ENCODE measurements at places on chromosomes 16 and 17.

- DNase-seq, result no peak
Measured at GRCh38 chr16:85650844-85651628, 37.7 kb downstream of the GINS2 start.

DNA sequence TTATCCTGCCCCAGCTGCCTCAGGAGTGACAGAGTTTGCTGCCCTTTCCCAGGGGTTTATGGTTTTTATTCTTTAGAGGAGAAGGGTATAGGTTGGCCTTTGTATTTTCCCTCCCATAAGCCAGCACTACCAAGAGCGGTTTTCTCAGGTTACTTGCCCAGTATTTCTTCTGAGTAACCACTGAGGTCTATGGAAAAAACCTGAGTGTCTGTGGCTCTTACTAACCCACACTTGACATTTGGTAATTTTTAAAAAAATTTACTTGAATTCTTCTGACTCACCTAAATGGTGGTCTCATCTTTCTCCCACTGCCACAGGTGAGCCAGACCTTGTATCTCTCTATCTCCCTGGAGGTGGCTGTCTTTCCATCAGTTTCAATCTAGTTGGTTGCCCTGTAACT lies 6.0 kb downstream of the SLC7A6 start:
- DNase-seq, result no peak

- DNase-seq, result no peak
Measured at GRCh38 chr16:29816694-29817441, 916 bp downstream of the PAGR1 start.

- DNase-seq, result no peak
Measured at GRCh38 chr16:16093628-16094332, 129.5 kb downstream of the ABCC6 start.

GRCh38 chr16:74468807-74469525 lies 47.7 kb upstream of the CLEC18B start:
- no peak for DNase-seq

GRCh38 chr16:70476272-70477020 lies 22.1 kb downstream of the FCSK start:
- DNase-seq, result peak; percentile 50

DNA sequence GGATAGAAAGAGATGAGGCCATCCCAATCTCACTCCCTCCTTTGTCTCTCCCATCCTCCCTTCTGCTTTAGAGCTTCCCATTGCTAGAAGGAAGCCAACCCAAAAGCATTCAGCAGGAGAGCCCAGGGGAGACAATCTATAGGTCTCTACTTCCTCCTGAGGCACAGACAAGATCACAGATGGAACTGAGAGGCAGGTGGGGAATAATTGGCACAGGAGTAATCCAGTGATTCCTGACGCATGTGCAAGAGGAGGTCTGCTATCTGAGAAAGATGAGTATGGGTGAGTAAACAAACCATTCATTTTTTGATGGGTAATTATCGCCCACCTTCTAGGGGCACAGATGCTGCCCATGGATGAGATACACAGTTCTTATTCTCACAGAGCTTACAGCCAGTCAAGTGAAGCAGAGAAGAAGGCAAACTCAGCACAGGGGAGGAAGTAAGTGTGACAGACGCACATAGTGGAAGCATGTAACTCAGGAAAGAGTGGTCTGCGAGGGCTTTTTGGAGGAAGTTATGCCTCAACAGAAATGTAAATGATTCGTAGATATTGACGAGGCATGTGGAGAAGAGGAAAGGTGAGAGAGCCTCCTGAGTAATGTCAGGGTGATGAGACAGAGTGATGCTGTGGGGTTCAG lies 88.9 kb upstream of the HLF start:
- DNase-seq, result no peak

DNA sequence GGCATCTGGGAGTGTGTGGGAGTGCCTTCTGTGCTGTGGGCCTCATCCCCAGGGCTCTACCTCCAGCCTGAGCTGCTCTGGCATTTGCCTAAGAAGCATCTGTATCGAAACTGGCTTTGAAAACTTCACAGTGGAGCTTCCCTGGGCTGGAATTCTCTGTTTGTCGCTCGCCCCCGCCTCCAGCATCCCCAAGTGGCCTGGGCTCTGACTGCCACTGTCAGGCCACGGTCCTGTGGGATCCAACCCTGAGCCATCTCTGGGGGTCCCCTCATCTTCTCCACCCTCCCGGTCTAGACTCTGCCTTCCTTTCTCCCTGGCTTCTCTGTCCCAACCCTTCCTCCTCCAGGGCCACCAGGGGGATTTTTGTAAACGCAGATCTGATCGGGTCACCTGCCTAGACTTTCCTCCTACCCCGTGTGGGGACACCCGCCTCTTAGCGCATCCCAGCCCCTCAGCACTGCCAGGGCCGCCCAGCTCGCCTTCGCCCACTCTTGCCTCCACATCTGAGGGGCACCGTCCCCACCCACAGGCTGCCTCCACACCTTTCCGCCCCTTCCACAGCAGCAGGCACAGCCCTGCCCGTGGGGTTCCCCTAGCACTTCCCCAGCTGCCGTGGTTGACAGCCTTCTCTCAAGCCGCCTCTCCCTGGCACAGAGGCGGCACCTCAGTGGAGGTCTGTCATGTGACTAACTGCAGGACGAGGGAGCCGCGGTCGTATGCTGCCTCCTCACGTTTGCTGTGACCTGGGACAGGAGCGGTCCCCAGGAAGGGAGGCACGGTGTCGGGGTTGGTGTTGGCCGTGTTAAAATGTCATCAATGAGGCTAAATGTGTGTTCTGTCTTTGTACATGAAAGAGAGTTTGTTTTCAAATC lies 12.0 kb downstream of the TBC1D24 start:
- DNase-seq, result no peak

GRCh38 chr16:87951552-87952538 lies 611 bp downstream of the BANP start:
- DNase-seq, result no peak

- DNase-seq, result no peak
Measured at GRCh38 chr17:77258638-77259037, 117.9 kb downstream of the SEC14L1 start.

DNA sequence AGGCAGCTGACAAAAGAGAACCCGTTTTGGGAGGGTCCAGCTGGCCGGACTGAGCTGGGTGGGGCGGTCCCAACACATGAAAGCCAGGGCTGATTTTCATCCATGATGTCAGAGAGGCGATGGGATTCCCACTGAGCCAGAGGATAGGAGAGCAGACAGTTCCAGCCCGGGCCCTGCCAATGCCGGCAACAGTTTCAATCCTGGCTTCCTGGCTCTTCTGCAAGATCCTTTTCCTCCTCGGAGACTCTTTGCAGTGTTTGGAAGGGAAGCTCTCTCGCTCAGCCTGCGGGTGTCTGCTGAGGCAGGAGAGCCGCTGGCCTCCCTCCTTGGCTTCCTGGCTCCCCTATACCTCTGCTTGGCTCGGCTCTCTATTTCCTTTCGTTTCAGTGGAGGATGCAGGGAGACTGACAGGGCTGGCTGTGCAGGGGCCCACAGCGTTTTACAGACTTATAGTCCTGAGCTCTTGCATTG lies 145.5 kb upstream of the SOX9 start:
- DNase-seq, result peak; percentile 6

- no peak for DNase-seq
Measured at GRCh38 chr17:74520790-74521480, 10.3 kb downstream of the CD300LB start.

DNA sequence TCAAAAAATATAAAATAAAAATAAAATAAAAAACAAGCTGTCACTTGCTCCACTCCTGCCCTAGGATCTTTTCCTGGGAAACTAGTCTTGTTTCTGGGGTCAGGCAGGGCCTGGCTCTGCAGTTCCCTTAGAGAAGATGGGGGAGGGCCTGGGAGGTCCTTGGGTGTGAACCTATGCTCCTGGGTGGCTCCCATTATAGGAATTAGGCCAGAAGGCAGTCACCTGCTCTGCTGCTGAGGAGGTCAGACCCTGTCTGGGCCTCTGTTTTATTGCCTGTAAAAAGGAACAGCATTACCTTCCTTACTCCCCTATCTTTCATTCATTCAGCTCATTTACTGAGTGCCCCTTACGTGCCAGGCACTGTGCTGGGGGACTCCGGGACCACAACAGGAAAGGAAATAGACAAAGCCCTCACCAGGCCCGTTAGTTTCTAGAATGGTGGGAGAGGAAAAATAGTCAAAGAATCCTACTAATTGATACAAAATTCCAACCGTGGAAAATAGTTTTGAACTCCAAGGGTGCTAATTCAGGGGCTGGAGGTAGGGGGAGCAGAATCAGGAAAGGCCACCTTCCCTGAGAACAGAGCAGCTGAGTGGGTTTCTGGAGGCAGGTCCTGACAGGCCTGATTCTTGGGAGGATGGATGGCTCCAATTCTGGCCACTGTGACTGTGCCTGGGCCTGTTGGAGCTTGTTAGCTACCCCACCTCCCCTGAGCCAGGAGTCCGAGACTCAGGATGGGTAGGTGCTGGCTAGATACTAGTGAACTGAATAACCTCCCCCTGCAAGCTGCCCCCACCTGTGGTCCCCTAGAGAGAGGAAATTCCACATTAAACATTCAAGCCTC lies 1.3 kb upstream of the SLC46A1 start:
- DNase-seq, result no peak

DNA sequence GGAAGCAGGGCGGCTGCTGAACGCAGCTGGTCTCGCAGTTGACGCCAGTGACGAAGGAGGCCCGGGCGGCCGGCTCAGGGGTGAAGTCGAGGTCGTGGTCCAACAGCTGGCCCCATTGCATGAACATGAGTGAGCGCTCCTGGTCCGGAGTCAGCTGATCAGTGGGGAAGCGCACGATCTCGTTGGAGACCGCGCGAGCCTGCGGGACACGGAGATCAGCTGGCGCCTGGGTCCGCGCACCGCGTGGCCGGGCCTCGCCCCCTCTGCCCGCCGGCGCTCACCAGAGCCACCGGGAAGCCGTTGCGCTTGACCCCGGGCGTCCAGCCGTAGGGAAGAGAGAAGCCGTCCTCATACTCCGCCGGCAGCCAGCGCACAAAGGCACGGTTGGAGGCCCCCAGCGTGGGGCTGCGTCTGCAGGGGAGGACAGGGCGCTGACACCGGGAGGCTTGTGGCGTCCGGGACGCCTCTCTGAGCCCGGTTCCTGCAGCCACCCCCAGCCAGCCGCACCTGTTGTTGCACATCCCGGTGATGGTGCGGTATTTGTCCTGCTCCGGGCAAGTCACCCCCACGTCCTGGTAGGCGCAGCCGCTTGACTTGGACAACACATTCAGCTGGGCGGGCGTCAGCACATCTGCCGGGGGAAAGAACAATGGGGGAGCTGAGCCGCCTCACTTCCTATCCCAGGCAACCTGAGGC lies 1.6 kb downstream of the MPO start:
- no peak for DNase-seq

- no peak for DNase-seq
Measured at GRCh38 chr16:58348986-58349385, 43.3 kb upstream of the GINS3 start.

GRCh38 chr17:13415871-13416416 lies 185.8 kb downstream of the HS3ST3A1 start:
- DNase-seq, result peak; percentile 39

DNA sequence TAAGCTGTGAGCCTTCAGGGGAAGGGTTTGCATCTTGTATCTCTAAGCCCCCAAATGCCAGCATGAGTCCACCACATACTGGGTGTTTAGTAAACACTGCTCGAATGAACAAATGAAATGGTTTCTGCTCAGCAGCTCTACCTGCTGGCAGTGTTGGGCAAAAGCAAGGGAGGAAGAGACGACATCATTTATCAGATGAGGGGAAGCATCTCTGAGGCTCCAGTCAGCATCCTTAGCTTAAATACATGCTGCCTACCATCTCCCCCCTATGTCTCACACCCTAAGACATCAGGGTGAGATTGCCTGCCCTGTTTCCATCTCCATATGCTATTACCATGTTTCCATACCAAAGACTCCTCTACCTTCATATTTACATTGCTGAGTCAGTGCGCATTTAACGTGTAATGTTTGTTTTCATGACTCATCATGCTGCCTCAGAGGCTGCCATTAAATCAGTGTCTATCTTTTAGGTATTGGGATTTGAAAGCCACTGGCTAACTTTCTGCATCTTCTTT lies 379.8 kb downstream of the UTP18 start:
- no peak for DNase-seq

- DNase-seq, result peak; percentile 94
Measured at GRCh38 chr17:78933025-78933958, 8.1 kb upstream of the TIMP2 start.

GRCh38 chr16:1614456-1615102 lies 2.4 kb downstream of the CRAMP1 start:
- no peak for DNase-seq

DNA sequence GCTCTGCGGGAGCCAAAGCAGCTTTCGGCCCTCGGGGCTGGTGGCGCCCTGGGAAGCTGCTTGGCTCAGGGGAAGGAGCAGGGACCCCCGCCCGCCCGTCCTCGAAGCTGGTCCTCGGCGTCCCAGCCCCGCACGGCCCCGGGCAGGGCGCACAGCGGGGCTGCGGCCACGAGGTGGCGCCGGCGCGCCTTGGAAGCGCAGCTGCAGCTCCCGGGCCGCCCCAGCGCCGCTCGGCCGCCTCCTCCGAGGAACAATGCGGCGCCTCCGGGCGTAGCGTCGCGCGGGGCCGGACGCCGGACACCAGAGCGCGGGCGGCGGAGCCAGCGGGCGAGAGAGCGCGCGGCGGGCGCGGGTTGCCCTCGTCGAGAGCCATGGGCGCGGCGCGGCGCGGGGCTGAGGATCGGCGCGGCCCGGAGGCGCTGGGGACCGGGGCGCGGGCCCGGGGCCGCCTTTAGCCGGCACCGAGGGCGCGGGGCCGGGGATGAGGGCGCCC lies at the start of gene MGAT5B:
TSS of gene MGAT5B (plus strand) at position 229 of the 493 bp plus-strand sequence. CDS start 626 bp downstream, outside the sequence.
- DNase-seq, result peak; percentile 24

DNA sequence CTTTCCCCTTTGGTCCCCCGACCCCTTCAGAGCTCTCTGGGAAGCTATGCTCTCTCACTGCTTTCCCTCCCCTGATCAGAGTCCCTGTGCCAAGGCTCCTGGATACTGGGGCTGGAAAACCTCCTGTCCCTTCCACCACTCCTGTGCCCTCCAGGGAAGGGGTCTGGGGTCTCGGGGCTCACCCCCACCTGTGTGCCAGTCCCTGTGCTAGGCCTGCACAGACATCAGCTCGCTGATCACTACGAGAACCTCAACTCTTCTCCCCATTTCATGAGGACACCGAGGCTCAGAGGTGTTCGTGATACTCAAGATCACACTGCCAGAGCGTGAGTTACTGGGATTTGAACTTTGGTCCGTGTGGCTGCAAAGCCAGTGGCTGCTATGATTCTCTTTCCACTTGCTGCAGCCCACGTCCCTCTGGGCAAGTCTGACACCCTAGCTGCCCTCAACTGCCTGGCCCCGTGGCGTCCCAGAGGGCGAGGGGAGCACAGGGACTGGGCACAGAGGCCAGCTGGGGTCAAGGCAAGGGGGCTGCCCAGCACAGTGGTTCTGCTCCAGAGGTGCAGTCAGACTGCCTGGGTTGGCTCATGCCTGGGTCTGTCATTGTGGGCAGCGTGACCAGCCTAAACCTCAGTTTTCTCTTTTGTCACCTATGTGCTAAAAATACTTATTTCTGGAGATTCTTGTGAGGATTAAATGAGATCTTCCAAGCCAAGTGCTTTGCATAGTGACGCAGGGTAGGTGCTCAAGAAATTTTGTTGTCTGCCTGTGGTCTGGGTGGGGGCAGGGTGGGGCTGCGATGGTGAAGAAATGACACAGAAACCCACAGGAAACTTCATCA lies 43.8 kb upstream of the TOB1 start:
- DNase-seq, result no peak

GRCh38 chr17:37176723-37177122 lies 199.1 kb upstream of the C17orf78 start:
- no peak for DNase-seq
